Midbrain (tissue), 1 donor: ENCODE measurements at places on chromosomes 16 and 17.

GRCh38 chr17:66841328-66841727, 6.4 kb downstream of the CACNG5 start:
- DNase-seq: no peak

DNA sequence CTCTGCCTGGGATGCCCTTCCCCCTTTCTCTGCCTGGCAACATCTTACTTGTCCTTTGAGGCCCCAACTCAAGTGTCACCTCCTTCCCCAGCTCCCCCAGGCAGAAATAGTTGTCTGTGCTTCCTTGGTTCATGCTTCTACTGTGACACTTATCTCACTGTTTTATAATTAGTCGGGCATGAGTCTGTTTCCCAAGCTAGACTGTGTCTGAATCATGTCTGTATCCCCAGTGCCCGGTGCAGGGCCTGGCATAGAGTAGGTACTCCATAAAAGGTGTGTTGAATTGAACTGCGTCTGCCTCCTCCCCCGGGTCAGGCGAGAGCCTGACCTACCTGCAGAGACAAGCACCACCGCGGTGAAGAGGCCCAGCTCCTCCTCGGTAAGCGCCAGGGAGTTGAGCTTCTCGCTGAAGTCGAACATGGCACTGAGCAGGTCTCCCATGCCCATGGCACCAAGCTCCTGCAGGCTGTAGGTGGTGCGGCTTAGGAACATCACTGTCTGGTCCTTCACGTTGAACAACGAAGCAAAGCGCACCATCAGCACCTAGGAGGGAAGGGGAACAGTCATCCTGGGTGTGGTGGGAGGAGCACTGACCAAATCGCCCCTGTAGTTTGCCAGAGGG, 6.7 kb downstream of the NR1D1 start:
- no peak for DNase-seq

DNA sequence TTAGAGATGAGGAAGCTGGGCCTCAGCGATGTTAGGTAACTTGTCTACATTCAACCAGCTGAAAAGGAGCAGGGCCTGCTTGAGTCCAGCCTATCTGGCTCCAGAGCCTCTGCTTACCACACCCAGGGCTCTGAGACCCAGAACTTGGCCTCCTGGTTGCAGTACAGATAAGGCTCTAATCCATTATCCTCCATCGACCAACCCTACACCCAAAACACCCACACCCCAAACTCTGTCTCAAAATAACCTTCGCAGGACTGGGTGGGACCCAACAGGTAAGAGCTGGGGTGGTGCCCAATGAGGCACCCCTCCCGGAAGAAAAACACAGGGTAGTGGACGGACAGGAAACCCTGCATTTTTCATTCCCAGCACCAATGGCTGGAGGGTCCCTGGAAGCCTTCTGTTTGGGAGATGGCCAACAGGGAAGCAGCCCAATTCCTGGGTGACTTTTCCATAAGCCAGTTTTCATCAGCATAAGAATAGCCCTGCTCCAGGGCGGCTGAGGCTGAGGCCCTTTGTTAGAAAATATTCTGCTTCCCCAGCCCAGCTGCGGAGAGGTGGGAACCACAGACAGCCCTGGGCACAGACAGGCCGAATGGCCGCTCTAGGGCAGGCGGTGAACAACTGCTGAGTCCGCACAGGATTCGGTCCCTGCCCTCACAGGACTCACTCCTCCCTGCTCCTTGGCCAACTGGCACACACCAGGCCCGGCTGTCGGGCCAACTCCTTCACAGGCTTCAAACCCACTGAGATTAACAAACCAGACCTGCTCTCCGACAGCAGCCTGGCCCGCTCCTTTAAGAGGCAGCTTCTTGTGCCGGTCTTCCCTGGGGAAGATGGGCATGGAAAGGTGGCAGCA, 9.8 kb downstream of the SMIM5 start:
- no peak for DNase-seq

GRCh38 chr17:72996791-72997190, 95.7 kb downstream of the SLC39A11 start:
- DNase-seq: no peak

DNA sequence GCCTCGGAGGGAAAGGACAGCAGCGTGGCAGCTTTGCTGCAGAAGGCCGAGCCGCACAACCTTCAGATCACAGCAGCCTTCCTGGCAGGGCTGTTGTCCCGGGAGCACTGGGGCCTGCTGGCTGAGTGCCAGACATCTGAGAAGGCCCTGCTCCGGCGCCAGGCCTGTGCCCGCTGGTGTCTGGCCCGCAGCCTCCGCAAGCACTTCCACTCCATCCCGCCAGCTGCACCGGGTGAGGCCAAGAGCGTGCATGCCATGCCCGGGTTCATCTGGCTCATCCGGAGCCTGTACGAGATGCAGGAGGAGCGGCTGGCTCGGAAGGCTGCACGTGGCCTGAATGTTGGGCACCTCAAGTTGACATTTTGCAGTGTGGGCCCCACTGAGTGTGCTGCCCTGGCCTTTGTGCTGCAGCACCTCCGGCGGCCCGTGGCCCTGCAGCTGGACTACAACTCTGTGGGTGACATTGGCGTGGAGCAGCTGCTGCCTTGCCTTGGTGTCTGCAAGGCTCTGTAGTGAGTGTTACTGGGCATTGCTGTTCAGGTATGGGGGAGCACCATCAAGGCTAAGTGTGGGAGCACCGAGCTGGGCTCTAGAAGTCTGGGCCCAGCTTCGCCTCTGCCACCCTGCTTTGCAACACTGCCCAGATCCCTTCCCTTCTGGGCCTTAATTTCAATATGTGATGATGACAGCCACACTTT, 18.6 kb downstream of the NOD2 start:
- DNase-seq: peak; percentile 69

- DNase-seq: no peak
These were observed 302.2 kb upstream of the SALL1 start for GRCh38 chr16:51453251-51453650.

GRCh38 chr16:80121522-80121909, 419.3 kb upstream of the DYNLRB2 start:
- DNase-seq: no peak

GRCh38 chr16:4377573-4378154, 6.0 kb downstream of the VASN start:
- DNase-seq: peak; percentile 26

DNA sequence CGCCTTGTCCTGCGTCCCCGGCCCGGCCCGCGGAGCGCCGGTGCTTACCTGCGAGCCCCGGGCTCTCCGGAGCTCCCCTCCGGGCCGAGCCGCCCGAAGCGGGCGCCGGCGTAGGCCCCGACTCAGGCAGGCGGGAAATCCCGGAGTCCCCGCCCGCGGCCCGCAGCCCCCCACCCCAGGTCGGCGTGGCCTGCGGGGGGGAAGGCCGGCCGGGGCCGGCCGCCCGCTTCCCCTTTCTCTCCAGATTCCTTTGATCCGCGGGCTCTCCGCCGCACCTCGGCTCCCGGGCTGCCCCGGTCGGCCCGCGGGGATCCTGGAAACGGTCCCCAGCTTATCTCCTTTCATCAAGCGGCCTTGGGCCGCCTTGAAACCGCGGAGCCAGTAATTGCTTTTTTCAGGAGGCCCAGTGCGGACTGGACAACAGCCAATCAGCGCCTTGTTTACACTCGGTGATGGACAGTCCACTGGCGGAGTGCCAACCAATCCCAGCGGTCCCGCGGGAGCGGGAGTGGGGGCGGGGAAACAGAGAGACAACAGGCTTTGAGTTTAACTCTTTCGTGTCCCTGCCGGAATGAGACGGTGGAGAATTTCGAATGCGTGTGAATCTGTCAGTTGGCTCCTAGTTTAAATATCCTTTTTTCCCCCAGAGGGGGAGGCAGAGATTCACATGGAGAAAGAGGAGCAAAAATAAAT, 1.4 kb upstream of the BAHCC1 start:
- DNase-seq: peak; percentile 100

GRCh38 chr17:31736855-31737625, 122.0 kb downstream of the COPRS start:
- DNase-seq: no peak

- DNase-seq: peak; percentile 47
These were observed 781 bp downstream of the RSKR start for GRCh38 chr17:28612936-28613872.

GRCh38 chr16:23827057-23827456, 8.7 kb upstream of the PRKCB start:
- DNase-seq: no peak

GRCh38 chr17:45703806-45704205, 80.3 kb upstream of the CRHR1 start:
- no peak for DNase-seq

GRCh38 chr17:15398291-15398690, 56.9 kb upstream of the TEKT3 start:
- DNase-seq: peak; percentile 36

GRCh38 chr17:40535924-40536294, 29.4 kb downstream of the CCR7 start:
- DNase-seq: no peak

- DNase-seq: no peak
These were observed 29.1 kb downstream of the LDHD start for GRCh38 chr16:75087375-75087979.

DNA sequence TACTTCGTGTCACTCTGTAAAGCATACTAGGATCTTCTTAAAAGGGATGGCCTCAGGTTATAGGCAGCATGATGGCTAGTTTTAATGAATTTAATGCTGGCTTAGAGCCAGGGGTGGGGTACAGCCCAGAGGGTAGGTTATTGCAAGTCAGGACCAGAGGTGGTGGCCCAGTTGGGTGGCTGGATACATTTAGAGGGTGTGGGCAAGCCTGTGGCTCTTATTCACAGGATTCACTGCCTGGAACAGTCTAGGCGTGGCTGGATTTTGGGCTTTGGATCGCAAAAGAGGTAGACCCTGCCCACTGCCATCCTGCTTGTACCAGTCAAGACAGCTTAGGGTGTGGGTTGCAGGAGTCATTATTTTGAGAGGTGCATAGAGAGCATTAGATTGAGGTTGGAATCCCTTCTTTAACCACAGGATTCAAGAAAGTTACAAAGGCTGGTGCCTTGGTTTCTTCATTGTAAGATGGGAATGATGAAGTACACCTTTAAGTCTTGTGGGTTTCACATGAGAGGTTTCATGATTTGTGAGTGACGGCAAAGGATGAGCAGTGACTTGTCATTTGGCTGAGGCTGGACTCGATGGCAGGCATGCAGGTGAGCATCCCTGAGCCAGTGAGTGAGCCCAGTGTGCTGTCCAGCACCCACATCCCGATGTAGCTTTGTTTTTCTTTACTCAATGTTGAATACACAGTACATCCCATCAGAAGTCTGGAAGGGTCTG, 85.2 kb downstream of the KSR1 start:
- DNase-seq: no peak

DNA sequence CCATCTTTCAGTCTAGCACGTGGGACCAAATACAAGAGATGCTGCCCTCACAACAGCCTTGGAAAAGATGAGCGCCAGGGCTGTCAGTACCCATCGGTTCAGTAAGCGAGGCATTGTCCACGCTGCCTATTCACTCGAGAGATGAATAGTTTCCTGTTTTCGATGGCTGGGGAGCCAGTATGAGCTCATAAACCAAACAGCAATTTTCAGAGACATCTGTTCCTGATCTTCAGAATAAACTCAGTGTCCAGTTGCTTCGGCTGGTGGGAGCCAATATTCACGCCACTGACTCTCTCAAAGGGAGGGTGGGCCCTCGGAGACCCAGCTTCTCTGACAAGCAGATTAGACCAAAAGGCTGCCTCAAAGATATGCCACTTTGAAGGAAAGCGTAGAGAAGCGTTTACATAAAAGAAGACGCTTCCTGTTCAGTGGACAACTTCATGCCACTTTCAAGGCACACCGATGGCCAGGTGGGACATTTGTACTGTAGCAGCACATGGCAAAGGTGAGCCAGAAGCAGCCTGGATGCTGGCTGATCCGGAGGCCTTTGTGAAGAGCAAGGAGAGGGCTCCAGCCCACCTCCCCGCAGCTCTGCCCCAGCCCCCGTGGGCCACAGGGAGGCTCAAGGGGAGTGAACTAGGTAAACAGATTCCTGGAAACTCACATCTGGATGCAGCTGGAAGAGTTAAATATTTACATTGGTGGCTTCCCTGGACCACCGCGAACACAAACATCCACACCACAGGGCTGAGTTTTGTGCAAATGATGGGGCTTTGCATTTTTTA, 6.0 kb downstream of the TIMM22 start:
- peak; percentile 74 for DNase-seq

GRCh38 chr17:34252095-34252443, 3.0 kb upstream of the CCL2 start:
- peak; percentile 12 for DNase-seq

GRCh38 chr16:21321736-21322135, 43.6 kb upstream of the CRYM start:
- no peak for DNase-seq

- DNase-seq: no peak
These were observed 85.8 kb upstream of the SEC14L1 start for GRCh38 chr17:77054936-77055335.

- no peak for DNase-seq
These were observed 671 bp upstream of the FADS6 start for GRCh38 chr17:74893936-74894671.

GRCh38 chr17:77167472-77168306, 26.9 kb downstream of the SEC14L1 start:
- no peak for DNase-seq

- DNase-seq: no peak
These were observed 1.5 kb upstream of the MARF1 start for GRCh38 chr16:15644267-15644961.

GRCh38 chr16:70644763-70645597, 1.4 kb upstream of the IL34 start:
- DNase-seq: no peak

DNA sequence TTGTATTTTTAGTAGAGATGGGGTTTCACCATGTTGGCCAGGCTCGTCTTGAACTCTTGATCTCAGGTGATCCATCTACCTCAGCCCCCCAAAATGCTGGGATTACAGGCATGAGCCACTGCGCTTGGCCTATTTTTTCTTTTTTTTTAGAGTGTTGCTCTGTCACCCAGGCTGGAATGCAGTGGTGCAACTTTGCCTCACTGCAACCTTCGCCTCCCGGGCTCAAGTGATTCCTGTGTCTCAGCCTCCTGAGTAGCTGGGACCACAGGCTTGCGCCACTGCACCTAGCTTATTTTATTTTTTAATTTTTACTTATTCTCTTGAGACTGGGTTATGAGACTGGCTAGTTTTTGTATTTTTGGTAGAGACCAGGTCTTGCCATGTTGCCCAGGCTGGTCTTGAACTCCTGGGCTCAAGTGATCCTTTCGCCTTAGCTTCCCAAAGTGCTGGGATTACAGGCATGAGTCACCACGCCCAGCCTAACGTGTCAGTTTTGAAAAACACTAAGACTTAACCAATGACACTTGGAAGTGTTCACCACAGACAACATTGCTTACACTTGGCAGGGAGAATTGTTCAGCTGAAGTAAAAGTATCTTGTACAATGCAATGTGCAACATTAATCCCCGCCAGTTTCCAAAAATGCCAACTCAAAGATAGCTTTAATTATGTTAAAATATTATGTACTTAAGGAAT, 26.9 kb downstream of the ATAD5 start:
- no peak for DNase-seq

DNA sequence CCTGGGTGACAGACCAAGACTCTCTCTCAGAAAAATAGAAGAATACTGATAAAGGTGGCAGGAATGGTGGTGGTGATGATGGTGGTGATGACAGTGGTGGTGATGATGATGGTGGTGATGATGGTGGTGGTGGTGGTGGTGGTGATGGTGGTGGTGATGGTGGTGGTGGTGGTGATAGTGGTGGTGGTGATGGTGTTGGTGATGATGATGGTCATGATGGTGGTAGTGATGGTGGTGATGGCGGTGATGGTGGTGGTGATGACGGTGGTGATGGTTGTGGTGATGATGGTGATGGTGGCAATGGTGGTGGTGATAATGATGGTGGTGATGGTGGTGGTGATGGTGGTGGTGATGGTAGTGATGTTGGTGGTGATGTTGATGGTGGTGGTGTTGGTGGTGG, 18.0 kb upstream of the CIITA start:
- no peak for DNase-seq
